ENCODE measurements at places on chromosomes 12 and 14.

DNA sequence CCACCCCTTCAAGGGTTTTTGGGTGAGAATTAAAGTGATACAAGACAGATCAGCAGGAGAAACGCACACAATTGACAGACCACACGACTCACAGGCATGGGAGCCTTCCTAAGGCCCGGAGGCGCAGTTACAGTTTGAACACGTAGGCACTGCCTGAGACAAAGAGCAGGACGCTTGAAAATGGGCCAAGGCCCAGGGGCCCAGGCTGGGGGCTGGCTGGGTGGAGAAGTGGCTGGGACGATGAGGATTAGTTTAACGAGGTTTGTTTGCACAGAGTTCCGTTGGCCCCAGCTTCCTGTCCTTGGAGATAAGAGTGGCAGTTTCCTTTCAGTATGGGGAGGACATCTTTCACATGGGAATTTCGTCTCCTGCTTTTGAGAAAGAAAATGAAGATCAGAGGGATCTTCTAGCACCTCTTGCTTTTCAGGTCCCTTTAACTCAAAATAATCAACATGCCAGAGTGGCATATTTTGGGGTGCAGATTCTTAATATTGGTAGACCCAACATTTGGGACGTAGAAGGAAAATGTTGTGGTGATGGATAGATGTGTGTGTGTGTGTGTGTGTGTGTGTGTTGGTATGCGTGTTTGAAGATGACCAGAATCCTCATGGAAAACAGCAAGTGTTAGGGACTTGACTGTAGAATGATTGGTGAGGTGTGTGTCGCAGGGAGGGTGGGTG, 44.6 kb downstream of the DLK1 start:
- no peak for DNase-seq

- peak; percentile 40 for DNase-seq
These were observed 46.2 kb upstream of the DIP2B start for GRCh38 chr12:50458606-50459005.

DNA sequence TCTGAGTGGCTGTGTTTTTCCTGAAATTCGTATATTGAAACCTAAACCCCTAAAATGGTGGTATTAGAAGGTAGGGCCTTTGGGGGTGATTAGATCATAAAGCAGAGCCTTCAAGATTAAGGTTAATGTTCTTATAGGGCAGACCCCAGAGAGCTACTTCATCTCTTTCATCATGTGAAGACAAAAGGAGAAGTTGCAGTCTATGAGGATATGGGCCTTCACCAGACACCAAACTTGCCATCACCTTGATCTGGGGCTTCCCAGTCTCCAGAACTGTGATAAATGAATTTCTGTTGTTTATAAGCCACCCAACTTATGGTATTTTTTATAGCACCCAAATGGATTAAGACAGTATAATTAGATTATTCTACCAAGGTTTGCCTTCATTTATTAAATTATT, 275.0 kb upstream of the ATP2B1 start:
- no peak for DNase-seq

GRCh38 chr14:37970696-37971095, 237.0 kb upstream of the SSTR1 start:
- DNase-seq: no peak

GRCh38 chr14:52844262-52845060, 53.1 kb upstream of the GNPNAT1 start:
- peak; percentile 28 for DNase-seq

DNA sequence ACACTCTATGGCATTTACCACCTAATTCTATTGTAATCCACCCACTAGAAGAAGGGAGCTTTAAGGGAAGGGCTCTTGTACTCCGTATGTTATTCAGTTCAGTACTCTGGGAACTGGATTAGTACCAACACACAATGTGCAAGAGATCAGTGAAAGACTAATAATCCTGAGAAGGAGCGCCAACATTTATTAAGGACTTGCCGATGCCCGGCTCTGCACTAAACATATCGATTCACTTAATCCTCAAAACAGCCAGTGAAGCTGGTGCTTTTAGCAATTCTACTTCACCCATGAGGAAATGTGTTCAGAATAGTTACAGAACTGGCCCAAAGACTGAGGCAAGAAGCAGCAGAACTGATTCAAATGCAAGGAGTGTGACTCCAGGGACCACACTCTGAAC, 80.9 kb downstream of the RPS6KA5 start:
- no peak for DNase-seq

GRCh38 chr12:56098592-56098991, 5.8 kb upstream of the PA2G4 start:
- DNase-seq: no peak

GRCh38 chr12:117593815-117594400, 232.5 kb upstream of the NOS1 start:
- DNase-seq: peak; percentile 30

DNA sequence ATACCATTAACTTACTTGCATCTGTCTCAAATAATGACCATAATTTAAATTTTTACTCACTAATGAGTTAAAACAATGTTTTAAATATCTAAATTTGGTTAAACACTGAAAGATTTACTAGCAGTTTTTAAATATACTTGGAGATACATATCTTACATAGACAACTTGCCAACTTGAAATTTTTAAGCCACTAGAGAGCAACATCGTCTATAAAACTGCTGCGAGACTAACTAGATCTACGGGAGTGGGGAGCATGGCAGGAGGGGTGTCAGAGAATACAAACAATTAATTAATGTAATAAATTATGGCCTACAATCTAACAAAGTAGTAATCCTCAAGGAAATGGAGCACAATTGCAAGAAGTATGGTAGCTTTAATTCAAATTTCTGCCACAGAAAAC, 120.4 kb downstream of the LRRIQ1 start:
- no peak for DNase-seq

DNA sequence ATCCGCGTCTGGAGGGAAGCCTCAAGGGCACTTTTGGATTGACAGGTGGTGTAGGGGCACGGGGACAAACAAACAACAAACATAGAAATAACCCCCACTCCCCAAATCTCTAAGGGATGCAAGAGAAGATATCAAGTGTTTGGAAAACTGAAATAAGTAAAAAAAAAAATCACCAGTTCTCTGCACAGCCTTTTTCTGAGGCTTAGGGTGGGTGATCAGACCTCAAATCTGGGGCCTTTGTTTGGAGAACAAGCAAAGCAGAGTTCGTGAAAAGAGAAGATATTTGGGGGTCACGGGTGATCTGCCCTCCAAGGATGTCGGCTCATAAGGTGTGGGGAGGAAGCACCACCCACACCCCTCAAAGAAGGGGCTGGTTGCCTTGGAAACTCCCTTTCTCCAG, 10.7 kb downstream of the TBX5 start:
- no peak for DNase-seq
